ENCODE measurements at places on chromosomes 2 and 18.

GRCh38 chr2:3387011-3387410, 7.5 kb downstream of the TRAPPC12 start:
- no peak for DNase-seq

DNA sequence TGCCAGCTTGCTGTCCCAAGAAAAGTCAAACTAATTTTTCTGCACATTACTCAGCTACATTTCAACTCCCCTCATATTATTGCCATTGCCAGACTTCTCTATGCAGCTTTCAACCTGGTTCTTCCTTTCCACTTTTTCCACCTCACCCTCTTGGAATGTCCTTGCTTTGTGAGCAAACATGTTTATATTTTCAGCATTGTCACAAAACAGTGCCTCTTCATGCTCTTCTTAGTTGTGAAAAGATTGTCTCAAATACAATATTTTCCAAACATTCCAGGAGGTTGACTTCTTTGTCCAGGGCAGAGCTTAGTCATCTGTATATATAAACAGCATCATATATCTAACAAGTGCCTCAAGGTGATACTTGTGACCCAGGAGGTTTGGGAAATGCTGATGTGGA, 803.3 kb upstream of the CELF4 start:
- no peak for DNase-seq

GRCh38 chr2:68811364-68811763, 59.8 kb downstream of the BMP10 start:
- DNase-seq = no peak

GRCh38 chr2:9952856-9953503, 1.5 kb downstream of the GRHL1 start:
- DNase-seq = no peak

DNA sequence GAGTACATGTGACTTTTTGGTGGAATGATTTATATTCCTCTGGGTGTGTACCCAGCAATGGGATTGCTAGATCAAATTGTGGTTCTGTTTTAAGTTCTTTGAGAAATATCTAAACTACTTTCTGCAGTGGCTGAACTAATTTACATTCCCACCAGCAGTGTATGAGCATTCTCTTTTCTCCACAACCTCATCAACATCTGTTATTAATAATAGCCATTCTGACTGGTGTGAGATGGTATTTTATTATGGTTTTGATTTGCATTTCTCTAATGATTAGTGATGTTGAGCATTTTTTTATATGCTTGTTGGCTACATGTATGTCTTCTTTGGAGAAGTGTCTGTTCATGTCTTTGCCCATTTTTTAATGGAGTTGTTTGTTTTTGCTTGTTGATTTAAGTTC, 267.4 kb upstream of the NT5C1B start:
- no peak for DNase-seq

GRCh38 chr2:84999553-84999955, 28.6 kb downstream of the KCMF1 start:
- DNase-seq = no peak

- DNase-seq = no peak
Measured at GRCh38 chr2:189545418-189545817, 35.2 kb downstream of the SLC40A1 start.

DNA sequence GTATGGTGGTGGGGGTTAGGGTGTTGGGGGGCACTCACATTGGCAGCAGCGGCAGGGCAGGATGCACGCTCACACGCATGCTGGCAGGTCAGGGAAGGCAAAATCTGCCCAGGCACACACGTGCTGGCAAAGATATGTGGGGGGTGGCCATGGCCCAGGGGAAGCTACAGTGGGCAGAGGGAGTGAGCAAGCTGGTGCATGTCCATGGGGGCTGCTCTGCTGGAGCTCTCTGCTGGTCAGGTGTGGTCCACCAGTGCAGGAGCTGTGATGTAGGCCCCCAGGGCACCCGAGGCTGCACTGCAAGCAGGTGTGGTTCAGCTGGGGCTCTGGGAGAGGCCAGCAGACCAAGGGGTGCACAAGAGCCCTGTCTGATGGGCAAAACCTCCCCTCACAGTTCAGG, 491.5 kb upstream of the TNP1 start:
- no peak for DNase-seq

All from stimulated activated CD4-positive, alpha-beta T cell treated with anti-CD3 and anti-CD28 coated beads, Interleukin-1b, Interleukin-23, amount 100 ng/mL, for 48 hours (primary cell).